Articular chondrocyte of knee joint (primary cell): ENCODE measurements at places on chromosomes 6 and 20. TPM values are rescaled to one million over a fixed set of nuclear protein-coding genes. Genes with fewer than 3 reads are reported as not detected.

TNNC2 gene
- total RNA-seq, result 0.39 and 1.4 TPM in 2 replicates

MLIP gene
- total RNA-seq, result 0.26 and 0.32 TPM in 2 replicates

BPIFA1 gene
- not detected in 2 replicates for total RNA-seq

STX11 gene
- 0.91 and 1.5 TPM in 2 replicates for total RNA-seq

OR12D3 gene
- total RNA-seq, result not detected in 2 replicates

BMP6 gene
- 4.2 and 12.4 TPM in 2 replicates for total RNA-seq

CALHM5 gene
- total RNA-seq, result 3.1 and 4.2 TPM in 2 replicates

ERVFRD-1 gene
- not detected in 2 replicates for total RNA-seq

XRN2 gene
- 103 and 124 TPM in 2 replicates for total RNA-seq

SLC22A23 gene
- 8.8 and 10.2 TPM in 2 replicates for total RNA-seq

RIMS1 gene
- 7.8 and 11.7 TPM in 2 replicates for total RNA-seq

KIF25 gene
- total RNA-seq, result not detected in 2 replicates

TPD52L1 gene
- 273 and 288 TPM in 2 replicates for total RNA-seq

MYCT1 gene
- total RNA-seq, result 0.13 and 0.32 TPM in 2 replicates

SLC35F1 gene
- under 0.01 TPM in 1 of 2 replicates, not detected in the other for total RNA-seq

MEP1A gene
- not detected in 2 replicates for total RNA-seq

CPXM1 gene
- 0.13 and 0.22 TPM in 2 replicates for total RNA-seq

ZSCAN23 gene
- 2.5 and 5.9 TPM in 2 replicates for total RNA-seq

DNAH8 gene
- under 0.01 TPM in 2 replicates for total RNA-seq

HLA-DRB5 gene
- total RNA-seq, result 0.32 TPM in 1 of 2 replicates, not detected in the other

SLC22A7 gene
- total RNA-seq, result not detected in 2 replicates

SSTR4 gene
- total RNA-seq, result not detected in 2 replicates

AVP gene
- total RNA-seq, result not detected in 2 replicates

IPCEF1 gene
- 0.13 and 0.22 TPM in 2 replicates for total RNA-seq
